ENCODE measurements at places on chromosomes 7 and 10. TPM values are rescaled to one million over a fixed set of nuclear protein-coding genes. Genes with fewer than 3 reads are reported as not detected.

The MPP7 gene
- 3.2 TPM for total RNA-seq

The NRCAM gene
- total RNA-seq = 0.73 TPM

- DNase-seq = no peak
These were observed 701.4 kb downstream of the PARD3 start for GRCh38 chr10:34113504-34114225.

- no peak for DNase-seq
These were observed 552.4 kb upstream of the MGMT start for GRCh38 chr10:128914681-128915080.

GRCh38 chr7:7512861-7513597 is 22.6 kb downstream of the COL28A1 start:
- no peak for DNase-seq

The TLX1 gene
- not detected for total RNA-seq

The FAM25A gene
- not detected for total RNA-seq

DNA sequence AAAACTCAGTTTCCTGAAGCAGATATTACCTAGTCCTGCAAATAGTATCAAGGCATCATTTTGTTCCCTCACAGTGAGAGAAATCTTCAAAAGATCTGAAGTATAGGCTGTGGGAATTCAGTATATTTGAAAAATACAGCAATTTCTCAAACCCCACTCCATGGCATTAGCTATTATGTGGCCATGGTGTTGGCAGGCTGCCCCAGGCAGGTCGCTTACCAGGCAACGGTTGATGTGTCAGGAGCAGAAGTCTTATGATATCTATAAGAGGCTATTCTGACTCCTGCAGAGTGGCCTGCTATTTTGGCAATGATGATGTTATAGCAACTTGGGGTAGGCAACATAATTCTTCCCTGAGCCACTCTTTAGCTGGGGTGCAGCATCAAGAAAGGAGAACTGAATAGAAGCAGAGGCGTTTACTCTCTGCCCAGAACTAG is 187.9 kb downstream of the PLXDC2 start:
- DNase-seq = no peak

The PARD3 gene
- 0.35 TPM for total RNA-seq

The SEMA4G gene
- total RNA-seq = 0.48 TPM

The TAS2R41 gene
- not detected for total RNA-seq

- DNase-seq = no peak
These were observed 45.3 kb downstream of the CYP17A1 start for GRCh38 chr10:102791754-102792395.

GRCh38 chr10:24784061-24784460 is 60.4 kb upstream of the ARHGAP21 start:
- no peak for DNase-seq

The ASAH2 gene
- total RNA-seq = 5.6 TPM

DNA sequence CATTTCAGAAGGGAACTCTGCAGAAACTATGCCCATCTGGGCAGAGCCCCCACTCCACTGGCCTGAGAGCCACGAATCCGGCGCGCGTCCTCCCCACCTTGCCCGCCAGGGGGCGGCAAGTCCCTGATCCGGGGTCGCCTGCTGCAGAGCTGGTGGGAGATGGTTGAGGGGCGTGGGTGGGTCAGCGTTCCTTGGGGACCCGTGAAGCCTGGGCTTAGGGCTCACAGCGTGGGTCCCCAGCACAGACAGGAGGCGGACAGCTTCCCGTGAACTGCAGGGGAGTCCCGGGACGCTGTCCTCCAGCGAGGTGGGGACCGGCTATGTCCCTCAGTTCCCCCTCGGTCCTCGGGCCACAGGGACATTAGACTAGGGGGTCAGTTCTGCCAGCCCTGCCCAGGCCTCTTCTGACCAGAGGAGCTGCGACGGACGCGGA is 585 bp upstream of the POP7 start:
- DNase-seq = peak; percentile 74

GRCh38 chr7:77409739-77410547 is 6.2 kb downstream of the GSAP start:
- DNase-seq = no peak

DNA sequence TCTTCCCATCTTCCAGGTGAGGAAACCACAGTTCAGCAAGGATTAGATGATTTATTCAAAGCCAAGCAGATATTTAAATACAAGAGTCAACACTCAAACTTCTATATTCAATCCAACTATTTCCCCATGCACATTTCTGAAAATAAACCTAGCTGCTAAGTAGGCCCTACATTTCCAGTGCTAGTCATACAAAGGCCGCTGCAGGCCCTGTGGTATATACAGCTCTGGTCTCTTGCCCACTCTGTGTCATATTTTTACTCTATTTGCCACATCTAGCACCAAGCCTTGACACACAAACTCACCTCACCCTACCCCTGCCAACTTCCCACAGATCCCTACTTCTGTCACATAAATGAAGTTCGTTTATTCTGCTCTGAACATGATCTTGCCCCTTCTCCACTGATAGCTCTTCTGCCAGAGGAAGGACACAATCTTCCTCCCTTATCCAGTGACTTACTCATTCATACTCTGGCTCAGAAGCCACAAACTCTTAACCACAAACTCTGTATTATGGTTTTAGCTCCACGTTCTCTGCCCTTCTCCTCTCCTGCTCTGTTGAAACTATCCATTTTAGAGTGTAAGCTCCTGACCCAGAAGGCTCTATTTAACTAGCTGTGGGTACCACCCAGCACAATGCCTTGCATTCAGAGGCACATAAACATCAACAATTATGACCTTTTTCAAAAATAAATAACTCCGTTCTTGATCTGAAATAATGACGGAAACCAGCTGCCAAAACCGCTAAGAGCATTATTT is 180.7 kb downstream of the CPEB3 start:
- DNase-seq = no peak

The LIPN gene
- not detected for total RNA-seq

The PRTFDC1 gene
- 0.16 TPM for total RNA-seq

DNA sequence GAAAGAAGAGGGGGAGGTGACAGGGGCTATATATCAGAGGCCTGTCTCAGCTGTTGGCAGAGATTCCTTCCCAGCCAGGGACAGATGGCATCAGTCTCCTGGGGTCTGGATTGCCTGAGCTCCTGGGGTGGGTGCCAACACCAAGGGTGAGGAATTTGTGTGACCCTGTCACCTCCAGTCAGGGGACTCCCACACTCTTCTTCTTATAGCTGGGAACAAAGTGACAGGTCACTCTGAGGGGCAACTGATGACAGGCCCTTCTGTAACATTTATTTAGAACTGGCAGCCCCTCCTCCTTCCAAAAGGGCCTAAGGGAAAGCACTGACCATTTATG is 53.7 kb upstream of the DUSP5 start:
- no peak for DNase-seq

- peak; percentile 24 for DNase-seq
These were observed 22.3 kb downstream of the ZNF783 start for GRCh38 chr7:149284343-149284742.

- DNase-seq = peak; percentile 70
These were observed 1.3 kb downstream of the PFKFB3 start for GRCh38 chr10:6204063-6204340.

The DYDC2 gene
- not detected for total RNA-seq

- DNase-seq = no peak
These were observed 465.3 kb downstream of the REEP3 start for GRCh38 chr10:63986536-63986935.

The PPA1 gene
- 495 TPM for total RNA-seq

- DNase-seq = no peak
These were observed 2.8 kb upstream of the GAL3ST4 start for GRCh38 chr7:100171087-100171681.

The ANKRD61 gene
- 0.35 TPM for total RNA-seq

- DNase-seq = no peak
These were observed 121.3 kb downstream of the ADK start for GRCh38 chr10:74272288-74272687.

DNA sequence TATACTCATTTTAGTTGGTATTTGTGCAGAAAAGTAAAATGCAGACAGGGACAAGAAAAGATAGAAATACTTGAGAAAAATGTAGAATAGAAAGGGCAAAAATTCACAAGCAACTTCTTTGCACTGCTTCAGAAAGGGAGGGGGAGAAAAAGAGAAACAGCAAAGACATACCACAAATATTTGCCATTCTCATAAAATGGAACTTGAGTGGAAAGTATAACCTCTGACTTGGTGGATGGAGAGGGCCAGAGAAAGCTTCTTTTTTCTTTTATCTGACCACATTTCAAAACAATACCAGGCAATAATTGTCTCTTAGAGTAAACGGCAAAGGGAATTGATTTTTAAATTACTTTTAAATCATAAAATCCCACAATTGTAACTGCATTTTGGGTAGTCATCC is 35.8 kb upstream of the TRUB1 start:
- DNase-seq = no peak

DNA sequence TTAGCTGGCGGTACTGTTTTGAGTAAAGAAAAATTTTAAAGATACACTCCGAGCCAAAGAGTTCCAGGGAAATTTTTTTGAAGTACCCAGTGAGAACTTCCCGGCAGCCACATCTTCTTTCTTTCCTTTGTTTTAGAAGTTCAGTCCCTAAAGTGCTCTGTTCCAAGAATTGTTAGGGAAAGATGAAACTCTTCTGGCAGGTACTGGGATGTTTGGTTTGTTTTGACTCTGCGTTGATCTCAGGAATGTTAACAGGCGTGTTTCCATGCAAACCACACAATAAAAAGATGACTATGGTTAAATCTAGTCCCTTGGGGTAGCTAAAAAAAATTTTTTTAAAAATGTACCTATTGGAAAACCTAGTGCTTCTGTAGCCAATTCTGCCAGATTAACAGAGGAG is 224.7 kb upstream of the PHYHIPL start:
- no peak for DNase-seq

- peak; percentile 3 for DNase-seq
These were observed 65.7 kb downstream of the PWWP2B start for GRCh38 chr10:132462463-132463332.

DNA sequence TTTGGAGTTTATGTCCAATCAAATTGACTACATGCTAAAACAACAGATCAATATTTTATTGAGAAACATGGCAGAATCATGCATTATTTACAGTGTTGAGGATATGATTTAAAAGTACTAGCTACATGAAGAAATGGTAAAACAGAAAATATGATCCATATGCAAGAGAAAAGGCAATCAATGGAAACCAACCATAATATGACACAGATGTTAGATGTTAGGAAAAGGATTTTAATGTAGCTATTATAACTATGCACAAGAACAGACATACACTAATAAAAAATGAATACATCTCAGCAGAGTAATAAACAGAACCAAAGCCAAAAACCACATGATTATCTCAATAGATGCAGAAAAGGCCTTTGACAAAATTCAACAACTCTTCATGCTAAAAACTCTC is 166.2 kb upstream of the CACNA2D1 start:
- DNase-seq = no peak

The LIPK gene
- total RNA-seq = not detected

The CPA2 gene
- total RNA-seq = 0.55 TPM

GRCh38 chr10:25934621-25935139 is 651 bp downstream of the MYO3A start:
- DNase-seq = no peak

DNA sequence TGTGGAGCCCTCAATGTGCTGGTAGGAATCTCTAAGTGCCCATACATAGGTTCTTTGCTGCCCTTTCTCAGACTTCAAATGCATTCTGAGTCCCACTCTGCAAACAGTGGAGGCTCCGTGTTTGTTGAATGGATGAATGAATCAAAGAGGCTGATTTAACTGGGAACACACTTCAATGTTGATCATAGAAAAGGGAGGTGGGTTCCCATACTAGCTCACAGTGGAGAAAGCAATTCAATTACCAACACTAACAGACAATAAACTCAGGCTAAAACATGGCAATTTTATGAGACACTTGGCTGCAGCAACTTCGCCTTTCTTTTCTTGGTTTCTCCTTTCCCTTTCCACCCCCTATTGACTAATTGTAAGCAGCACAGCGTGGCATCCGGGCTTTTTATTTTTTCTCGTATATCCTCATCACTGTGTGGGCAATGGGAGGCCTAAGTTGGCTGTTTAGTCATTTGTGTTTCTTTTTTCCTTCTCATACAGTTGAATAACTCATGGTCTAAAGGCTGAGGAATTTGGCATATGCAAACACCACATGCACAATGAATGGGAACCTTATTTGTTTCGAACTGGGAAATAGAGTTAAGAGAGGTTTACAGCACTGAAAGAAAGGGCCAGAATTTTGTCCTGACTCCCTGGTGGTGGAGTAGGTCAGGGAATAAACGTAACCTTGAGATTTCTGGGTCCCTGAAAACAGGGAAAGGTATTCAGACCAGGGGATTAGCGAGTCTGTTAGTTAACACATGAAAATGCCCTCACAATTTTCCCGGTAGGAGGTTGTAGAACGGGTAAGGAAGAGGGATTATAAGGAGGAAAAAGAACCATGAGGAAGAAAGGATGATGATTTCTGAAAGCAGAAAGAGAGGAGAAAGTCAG is 858.5 kb downstream of the KCNMA1 start:
- DNase-seq = no peak

DNA sequence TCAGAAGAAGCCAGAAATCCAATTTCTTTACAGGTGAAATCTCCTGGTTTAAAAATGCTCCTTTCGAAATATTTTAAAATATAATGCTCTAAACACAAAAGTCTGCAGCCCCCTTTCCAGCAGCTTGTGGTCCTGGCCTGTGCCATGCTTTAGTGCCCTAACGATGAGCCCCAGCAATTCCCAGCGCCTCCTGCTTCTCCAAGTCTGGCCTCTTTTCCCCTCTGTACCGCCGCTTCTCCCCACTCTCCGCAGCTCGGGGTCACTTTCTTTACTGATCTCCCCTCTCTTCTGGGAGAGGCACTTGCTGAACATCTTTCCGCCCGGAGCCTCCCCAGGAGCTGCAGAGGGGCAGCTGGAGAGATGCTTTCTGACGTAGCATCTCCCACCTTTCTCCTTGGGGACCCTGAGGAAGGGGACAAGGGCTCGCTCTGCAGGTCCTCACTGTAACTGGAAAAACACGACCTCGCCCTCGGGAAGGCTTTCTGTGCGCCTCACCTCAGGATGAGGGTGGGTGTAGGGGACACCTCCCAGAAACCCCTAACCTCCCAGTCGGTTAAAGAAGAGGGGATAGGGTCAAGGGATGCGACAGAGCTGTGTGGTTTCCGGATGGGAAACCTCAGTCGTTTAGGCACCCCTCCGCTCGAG is 565 bp upstream of the INA start:
- DNase-seq = no peak

The ERV3-1 gene
- total RNA-seq = 4.8 TPM

The SYT15B gene
- total RNA-seq = 0.05 TPM

GRCh38 chr10:14736600-14737081 is 38.1 kb downstream of the FAM107B start:
- DNase-seq = no peak

- DNase-seq = no peak
These were observed 13.4 kb downstream of the RPP30 start for GRCh38 chr10:90885176-90885575.

- no peak for DNase-seq
These were observed 247.2 kb downstream of the EBF3 start for GRCh38 chr10:129716881-129717280.

The ZNF727 gene
- not detected for total RNA-seq

DNA sequence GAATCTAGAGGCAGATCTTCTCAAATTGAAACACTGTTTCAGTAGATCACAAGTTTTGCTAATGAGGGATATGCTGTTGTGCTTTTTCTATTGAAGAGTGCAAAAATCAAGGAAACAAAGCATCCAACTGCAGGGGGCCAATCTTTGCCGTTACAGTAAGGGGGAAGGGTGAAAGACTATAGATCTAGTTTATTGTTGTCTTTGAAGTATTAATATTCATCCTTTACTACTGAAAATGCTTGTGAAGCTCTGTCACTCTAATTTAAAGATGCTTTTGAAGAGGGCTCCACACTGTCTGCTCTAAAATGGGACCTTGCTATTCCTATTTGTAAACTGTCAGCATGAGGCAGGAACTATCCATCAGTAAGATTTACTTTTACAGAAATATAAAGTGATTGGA is 110.3 kb downstream of the MBL2 start:
- no peak for DNase-seq

- DNase-seq = no peak
These were observed at the start of gene PTF1A for GRCh38 chr10:23191764-23192711. Gene PTF1A (plus strand): TSS chr10:23192312. CDS start chr10:23192531, 219 bp downstream.

Data from activated T-cell treated with anti-CD3 and anti-CD28 coated beads, Interleukin-2, amount 50 U/mL, for 4 hours (primary cell).